ENCODE measurements at places on chromosomes 7 and 10.

DNA sequence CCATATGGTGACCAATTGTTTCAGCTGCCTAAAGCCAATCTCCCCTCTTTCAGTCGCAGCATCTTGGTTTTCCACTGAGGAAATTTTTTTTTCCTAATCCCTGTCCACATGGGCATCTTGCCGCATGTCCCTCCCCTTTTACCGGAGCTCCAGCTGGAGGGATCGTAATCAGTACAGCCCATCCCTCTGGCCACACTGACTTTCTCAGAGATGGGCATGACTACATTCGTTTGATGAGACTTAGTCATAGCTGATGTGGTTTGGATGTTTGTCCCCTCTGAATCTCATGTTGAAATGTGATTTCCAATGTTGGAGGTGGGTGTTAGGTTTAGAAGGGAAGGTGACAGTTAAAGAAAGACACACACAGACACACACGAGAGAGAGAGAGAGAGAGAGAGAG is 186.8 kb upstream of the CXCL12 start:
- DNase-seq, result no peak

GRCh38 chr7:82805527-82805960 is 357.1 kb downstream of the PCLO start:
- peak; percentile 85 for DNase-seq

- DNase-seq, result no peak
Observed at GRCh38 chr10:131777162-131777561, 123.6 kb upstream of the PPP2R2D start.

- DNase-seq, result no peak
Observed at GRCh38 chr7:157666530-157667040, 329.8 kb downstream of the DNAJB6 start.

- DNase-seq, result no peak
Observed at GRCh38 chr7:571718-572415, 52.2 kb upstream of the PDGFA start.

DNA sequence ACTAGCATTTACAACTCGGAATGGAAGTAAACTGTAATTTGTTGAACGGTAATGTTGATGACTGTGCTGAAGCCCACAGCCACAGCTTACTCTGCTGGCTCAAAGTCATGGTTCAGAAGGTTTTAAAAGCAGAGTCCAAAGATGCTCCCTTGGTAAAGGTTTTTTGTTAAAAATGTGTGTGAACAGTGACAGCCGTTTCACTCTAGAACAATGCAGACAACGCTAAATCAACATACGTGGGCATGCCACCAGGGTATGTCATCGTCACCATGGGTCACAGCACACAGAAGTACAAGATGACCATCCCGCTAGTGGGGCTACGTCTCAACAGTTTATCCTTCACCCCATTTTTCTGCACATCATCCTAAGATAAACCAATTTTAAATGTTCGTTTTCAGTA is 106.5 kb upstream of the LANCL2 start:
- DNase-seq, result no peak

DNA sequence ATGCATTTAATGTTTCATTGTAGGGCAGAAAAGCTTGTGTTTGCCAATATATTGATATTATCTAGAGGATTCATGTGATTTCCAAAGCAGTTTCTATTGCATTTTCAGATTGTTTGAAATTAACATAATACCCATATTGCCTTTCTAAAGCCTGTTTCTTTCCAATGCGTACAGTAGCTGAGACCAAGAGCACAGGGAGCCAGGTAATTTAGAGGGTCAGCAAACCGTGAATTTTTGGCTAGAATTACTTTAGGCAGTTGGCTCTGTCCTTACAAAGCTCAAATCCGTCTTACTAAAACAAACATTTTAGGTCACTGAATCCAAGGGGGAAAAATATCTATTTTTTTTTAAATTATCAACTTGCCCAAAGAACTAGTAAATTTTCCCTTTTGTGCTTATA is 604.9 kb upstream of the ADARB2 start:
- no peak for DNase-seq

- DNase-seq, result no peak
Observed at GRCh38 chr10:34273340-34273739, 541.8 kb downstream of the PARD3 start.

Measured in fibroblast of skin of left quadriceps (primary cell).